ENCODE measurements at places on chromosomes 3 and 15.

DNA sequence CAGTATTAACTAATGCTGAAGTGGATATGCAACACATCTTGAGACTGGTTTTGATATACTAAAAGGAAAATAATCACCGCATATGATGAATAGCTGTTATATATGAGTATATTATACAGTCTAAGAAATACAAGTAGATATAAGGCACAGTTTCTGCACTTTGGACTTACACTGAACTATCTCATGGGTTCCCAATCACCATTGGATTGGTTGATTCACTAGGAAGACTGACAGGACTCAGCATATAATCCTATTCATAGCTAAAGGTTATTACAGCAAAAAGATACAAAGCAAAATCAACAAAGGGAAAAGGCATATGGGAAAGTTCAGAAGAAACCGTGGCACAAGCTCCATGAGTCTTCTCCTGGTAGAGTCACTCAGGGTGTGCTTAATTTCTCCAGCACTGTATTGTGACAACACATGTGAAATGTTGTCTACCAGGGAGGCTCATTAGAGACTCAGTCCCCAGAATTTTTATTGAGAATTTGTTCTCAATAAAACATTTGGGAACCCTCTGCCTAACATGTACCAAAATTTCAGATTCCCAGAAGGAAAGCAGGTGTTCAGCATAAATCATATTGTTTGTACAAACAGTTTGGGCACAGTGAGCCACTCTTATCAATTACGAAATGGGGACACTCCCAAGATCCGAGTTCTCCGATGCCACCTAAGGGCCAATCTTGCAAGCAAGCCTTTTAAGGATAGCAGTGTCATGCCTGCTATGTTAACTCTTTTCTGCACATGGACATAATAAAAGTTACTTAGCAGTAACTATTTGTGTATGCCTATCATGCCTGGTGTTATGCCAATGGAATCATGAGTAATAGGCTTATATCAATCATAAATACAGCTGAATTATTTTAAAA lies 26.8 kb downstream of the CMC1 start:
- DNase-seq: no peak

DNA sequence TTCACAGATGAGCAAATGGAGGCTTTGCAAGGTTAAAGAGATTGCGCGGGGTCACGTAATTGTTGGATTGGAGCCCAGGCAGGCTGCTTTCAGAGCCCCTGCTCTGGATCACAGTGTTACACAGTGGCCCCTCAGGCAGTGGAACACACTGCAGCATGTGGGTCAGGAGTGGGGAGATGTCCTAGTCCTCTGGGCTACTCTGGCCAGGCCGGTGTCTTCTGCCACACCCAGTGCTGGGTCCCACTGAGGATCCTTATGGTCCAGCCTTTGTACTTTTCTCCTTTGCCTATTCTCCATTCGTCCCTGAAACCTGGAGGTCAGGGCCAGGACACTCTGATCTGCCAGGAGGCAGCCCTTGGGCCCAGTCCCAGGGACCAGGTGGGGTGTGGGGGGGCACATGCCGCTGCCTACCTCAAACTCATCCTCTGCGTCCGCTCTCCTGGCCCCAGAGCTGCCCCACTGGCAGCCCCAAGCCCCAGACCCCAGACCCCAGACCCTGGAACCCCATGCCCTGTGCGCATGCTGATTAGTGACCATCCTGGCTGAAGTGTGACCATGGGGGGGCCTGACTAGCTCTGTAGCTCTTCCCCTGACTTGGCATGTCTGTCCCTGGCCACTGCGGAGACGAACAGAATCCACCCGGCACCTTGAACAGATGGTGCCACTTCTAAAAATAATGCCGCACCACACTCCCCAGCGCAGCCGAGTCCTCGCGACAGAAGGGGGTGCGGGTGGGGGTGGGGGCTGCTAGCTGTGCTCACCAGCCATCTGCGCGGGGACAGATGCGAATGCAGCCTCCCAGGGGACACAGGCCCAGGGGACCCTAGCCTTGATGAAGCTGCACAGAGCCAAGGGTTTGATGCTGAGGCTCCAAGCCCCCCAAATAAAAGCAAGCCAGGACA lies 41.6 kb downstream of the ATP2B2 start:
- DNase-seq: no peak

DNA sequence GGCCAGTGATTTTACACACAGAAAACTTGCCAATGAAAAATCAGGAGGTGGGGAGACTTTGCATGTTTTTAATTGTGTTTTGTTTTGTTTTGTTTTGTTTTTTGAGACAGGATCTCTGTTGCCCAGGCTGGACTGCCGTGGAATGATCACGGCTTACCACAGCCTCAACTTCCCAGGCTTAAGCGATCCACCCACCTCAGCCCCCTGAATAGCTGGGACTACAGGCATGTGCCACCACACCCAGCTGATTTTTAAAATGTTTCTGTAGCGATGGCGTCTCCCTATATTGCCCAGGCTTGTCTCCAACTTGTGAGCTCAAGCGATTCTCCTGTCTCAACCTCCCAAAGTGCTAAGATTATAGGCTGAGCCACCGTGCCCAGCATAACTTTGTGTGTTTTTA lies 46.0 kb downstream of the MEIS2 start:
- no peak for DNase-seq

GRCh38 chr3:45507820-45508317 lies 86.7 kb upstream of the LIMD1 start:
- no peak for DNase-seq

- no peak for DNase-seq
Measured at GRCh38 chr3:128081226-128081625, 29.0 kb downstream of the SEC61A1 start.

DNA sequence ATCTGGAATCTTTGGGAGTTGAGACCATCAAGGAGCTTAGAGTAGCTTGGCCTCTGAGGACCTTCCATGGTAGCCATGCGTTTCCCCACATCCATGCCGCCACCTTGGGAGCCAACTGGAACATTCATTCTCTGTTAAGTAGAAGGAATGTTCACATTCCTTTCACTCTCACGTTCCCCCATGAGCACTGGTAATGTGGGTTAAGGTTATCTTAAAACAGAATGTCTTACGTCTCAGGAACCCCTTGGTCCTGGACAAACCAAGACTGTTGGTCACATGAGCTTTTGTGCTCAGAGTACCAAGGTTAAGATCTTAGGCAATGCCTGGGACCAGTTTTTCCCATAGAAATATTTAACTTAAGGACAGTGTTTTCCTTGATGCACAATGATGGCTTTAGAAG lies 211.7 kb upstream of the UBE2E1 start:
- no peak for DNase-seq
